ENCODE measurements at places on chromosomes 11 and 22.
A peak's percentile ranks its signal among the peaks of the same experiment; 100 is the strongest.

- DNase-seq: peak; percentile 78
Measured at GRCh38 chr22:43377896-43378704, 33.7 kb upstream of the MPPED1 start.

DNA sequence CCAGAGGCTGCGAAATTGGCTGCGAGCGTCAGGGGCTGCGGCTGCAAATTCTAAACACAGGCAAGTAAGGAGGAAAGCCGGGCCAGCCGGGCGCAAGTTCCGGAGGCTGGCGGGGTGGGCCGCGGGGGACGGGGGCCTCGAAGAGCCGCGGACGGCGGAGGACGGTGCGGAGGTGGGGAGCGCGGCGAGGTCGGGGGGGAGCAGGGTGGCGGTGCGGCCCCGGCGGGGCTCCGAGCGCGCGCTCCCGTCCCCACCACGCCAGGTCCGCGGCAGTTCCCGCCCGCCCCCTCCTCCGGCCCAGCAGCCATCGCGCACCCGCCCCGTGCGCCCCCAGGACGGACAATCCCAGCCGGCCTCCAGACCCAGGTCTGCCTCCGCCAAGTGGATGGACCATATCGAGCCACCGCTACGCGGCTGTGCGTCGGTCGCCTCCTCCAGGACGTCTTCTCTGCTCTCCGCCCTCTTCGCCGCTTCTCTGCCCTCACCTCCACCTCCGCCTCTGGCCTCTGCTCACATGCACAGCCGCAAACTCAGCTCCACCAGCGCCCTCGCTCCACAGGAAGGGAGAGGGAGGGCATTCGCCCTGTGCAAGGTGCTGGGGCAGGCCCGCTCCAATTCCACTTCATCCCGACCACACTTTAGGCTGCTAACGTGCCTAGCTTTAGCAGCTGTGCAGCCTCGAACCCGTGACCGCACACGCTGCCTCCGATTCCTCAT lies 7.2 kb downstream of the ELFN2 start:
- DNase-seq: peak; percentile 36

DNA sequence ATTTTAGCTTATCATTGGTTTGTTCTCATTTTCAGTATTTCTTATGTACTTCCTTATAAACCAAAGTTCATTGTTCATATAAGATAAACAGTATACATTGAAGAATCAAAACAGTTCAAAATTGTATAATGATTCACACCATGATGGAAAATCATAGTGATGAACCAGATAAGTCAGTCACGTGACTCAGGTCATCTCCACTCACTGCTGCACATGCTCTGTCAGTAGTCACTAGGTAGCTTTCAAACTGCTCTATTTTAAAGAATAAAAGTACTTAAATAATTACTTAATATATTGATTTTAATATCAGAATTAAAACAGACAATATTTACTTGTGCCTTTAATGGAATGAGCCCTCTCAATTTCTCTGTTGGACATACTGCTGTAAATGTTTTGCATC lies 37.5 kb downstream of the PDHX start:
- no peak for DNase-seq

- no peak for DNase-seq
Measured at GRCh38 chr11:28090052-28090749, 17.8 kb downstream of the KIF18A start.

DNA sequence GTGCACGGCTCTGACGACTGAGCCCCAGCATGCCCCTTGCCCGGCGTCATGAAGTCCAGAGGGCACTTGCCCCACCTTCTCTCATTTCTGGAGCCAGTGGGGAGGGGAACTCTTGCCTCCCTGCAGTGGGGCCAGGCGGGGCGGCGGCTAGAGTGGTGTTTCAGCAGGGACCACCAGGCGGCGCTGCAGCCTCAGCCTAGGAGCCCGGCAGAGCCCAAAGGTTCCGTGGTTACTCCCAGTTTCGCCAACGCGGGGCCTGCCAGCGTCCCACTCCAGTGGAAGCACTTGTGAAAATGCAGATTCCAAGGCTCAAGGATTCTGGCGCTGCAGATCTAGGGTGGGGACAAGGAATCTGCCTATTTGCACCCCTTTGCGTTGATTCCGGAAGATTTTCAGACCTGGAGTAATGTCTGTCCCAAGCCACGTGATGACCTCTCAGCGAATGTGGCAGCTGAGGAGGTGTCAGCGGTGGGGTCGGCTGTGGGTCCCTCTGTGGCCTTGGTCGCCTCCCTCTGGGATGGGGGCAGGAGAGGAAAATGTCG lies 55.7 kb downstream of the CD82 start:
- peak; percentile 46 for DNase-seq

DNA sequence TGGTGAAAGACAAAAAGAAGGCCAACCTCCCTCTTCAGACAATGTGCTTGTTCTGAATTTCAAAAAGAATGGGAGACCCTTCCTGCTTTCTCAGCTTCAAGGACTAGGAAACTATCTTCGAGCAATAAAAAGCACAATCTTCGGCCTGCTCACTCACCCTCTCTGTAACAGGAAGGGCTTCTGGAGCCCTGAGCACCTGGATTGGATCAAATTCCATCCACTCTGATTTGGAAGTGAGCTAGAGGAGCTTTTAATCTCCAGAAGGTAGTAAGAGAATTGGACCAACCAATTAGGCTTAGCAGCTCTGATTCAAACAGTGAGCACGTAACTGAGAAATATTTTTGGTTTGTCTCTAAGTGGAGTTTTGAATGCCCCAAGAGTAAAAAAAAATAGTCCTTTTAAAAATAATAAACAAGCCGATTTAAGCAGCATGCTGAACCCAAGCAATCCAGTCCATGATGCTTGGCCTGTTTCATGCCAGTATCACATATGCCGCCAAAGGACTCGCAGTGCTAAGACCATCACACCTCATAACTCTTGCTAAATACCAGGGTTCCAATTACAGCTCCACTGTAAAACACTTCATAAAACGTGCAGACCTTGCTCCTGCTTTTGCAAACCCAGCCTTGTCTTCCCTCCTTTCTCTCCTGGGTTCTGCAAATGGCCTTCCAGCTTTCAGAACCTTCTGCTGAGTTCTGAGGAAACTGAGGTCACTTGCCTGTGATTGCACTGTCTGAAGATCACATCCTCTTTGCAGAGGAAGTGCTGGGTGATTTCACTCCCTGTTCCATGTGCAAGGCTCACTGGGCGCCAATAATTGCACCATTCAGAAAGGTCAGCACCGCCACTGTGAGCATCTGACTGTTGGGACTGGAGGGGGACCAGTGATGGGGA lies 74.4 kb downstream of the SLC1A2 start:
- no peak for DNase-seq

GRCh38 chr11:65422633-65423515 lies at the start of gene NEAT1:
TSS of gene NEAT1 (plus strand) at chr11:65422798.
- peak; percentile 63 for DNase-seq

- DNase-seq: no peak
Measured at GRCh38 chr11:70577948-70578347, 179.6 kb downstream of the CTTN start.

- no peak for DNase-seq
Measured at GRCh38 chr11:104918113-104918824, 20.0 kb upstream of the CASP12 start.

GRCh38 chr22:39278040-39278439 lies 33.3 kb upstream of the PDGFB start:
- no peak for DNase-seq

DNA sequence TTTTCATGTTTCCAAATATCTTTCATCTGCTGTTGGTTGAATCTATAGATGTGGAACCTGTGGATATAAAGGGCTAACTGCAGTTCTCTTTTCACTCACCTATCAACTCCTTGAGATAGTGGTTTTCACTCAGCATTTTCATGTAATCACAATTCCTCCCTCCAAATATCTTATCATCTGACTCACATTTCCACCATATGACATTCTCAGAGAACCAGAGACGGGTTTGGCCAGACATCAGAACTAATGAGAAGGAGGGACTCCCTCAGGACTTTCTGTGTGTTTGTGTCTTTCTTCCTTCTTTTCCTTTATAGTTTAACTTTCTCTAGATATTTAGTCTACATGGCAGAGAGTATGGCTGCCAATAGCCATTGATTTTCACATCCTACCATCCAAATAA lies 134.8 kb upstream of the DDI1 start:
- DNase-seq: no peak

DNA sequence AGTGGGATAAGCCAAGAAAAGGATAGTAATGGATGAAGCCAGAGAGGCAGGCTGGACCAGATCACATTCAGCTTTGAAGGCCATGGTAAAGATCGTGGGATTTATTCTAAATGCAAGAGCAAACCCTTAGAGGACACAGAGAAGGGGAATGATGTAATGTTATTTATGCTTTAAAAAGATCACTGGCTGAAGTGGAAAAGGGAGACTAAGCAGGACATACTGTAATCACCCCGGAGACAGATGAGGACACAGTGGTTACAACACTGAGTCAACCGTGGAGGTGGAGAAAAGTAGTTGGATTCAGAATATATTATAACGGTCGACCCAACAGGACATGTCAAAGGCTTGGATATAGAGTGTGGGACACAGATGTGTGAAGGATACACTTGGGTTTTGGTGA lies 38.5 kb downstream of the CDON start:
- DNase-seq: no peak

DNA sequence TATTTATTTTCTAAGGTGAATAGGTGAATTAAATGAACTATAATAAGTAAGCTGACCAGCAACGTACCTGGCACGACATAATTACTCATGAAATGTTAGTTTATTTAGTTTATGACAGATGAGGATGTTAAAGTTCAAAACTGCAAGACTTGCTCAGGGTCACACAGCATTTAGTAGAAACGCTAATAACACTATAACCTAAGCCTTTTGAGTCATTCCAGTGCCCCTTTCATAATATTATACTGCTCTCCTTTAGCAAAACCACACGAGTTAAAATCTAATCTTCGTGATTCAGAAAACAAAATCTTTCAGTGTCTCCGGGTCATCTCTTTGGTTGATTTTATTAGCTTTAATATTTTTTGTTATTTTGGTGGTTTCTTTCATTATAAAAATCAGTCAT lies 39.6 kb downstream of the BTBD10 start:
- no peak for DNase-seq

GRCh38 chr22:50114221-50115021 lies 24.6 kb downstream of the MOV10L1 start:
- DNase-seq: no peak

- no peak for DNase-seq
Measured at GRCh38 chr11:4763096-4763495, 6.6 kb downstream of the OR51F1 start.

DNA sequence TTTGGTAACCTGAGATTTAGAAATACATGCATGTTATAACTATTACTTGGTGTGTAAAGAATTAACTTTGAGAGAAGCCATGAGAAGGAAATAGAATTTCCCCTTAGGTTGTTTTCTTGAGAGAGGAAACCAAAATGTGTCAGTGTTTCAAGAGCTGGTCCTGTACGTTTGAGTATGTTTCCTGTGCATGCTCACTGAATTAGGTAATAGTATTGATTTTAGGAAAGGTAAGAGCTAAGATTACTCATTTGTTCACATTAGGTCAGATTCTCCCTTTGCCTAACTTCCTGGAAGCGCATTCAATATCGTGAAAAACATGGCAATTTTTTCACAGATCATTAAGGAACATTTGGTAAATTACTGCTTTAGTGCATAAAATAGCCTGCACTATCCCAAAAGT lies 49.3 kb upstream of the RDX start:
- DNase-seq: no peak

GRCh38 chr11:20873054-20873453 lies 203.7 kb downstream of the NELL1 start:
- no peak for DNase-seq

- no peak for DNase-seq
Measured at GRCh38 chr22:48644108-48644507, 1183.6 kb downstream of the BRD1 start.

- DNase-seq: no peak
Measured at GRCh38 chr11:12675951-12676711, 1.9 kb downstream of the TEAD1 start.

Data from T-helper 2 cell (primary cell).